ENCODE measurements at places on chromosomes 2 and 18. TPM values are rescaled to one million over a fixed set of nuclear protein-coding genes. Genes with fewer than 3 reads are reported as not detected.

DNA sequence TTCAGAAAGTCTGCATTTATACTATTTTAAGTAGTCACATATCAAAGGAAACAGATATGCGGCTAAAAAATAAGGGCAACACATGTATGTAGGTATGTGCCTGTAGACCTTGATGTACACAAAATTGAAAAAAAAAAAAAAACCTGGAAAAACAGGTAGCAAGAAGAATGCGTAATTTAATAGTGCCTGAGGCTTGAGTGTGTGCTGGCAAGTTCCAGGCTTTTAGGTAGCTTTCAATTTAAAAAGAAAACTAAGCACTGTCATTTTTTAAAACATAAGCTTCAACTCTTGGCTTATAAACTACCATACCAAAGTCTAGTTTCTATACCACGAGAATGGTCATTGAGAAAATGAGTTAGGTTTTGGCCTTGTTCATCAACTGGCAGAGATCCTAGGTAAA is 72.3 kb downstream of the OTX1 start:
- H3K4me3 ChIP-seq = no peak overlapping the region
- H3K36me3 ChIP-seq = peaks cover 3% of the 10 kb centered on the region
- H3K27ac ChIP-seq = no peak overlapping the region
- peaks cover 11% of the 10 kb centered on the region for H3K4me1 ChIP-seq
- no peak for DNase-seq

DNA sequence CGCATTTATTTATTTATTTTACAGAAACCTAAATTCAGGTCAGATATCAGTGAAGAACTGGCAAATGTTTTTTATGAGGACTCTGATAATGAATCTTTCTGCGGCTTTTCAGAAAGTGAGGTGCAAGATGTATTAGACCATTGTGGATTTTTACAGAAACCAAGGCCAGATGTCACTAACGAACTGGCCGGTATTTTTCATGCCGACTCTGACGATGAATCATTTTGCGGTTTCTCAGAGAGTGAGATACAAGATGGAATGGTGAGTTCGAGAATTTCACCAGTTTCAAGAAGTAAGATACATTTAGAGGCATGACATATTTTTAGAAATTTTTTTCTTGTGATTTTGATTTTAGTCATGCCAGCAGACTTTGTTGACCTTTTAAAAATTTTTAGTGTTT is 4.6 kb downstream of the CDCA7 start:
- peaks cover 22% of the 10 kb centered on the region for H3K4me1 ChIP-seq
- no peak overlapping the region for H3K4me3 ChIP-seq
- peaks cover 14% of the 10 kb centered on the region for H3K27me3 ChIP-seq
- no peak overlapping the region for H3K27ac ChIP-seq
- DNase-seq = no peak

GRCh38 chr2:73468376-73468775 is 82.7 kb downstream of the ALMS1 start:
- H3K27ac ChIP-seq = no peak overlapping the region
- DNase-seq = no peak
- H3K36me3 ChIP-seq = no peaks in the 10 kb centered on the region
- no peaks in the 10 kb centered on the region for H3K4me1 ChIP-seq
- no peak overlapping the region for H3K4me3 ChIP-seq
- no peaks in the 10 kb centered on the region for H3K27me3 ChIP-seq

The REG3A gene
- total RNA-seq = 2.8 TPM

The MYCN gene
- 0.57 TPM for total RNA-seq
